ENCODE measurements at places on chromosomes 12 and 14.

- DNase-seq, result no peak
Observed at GRCh38 chr12:127496255-127496654, 770.7 kb upstream of the TMEM132C start.

- DNase-seq, result no peak
Observed at GRCh38 chr14:70473825-70474224, 21.9 kb downstream of the ADAM21 start.

DNA sequence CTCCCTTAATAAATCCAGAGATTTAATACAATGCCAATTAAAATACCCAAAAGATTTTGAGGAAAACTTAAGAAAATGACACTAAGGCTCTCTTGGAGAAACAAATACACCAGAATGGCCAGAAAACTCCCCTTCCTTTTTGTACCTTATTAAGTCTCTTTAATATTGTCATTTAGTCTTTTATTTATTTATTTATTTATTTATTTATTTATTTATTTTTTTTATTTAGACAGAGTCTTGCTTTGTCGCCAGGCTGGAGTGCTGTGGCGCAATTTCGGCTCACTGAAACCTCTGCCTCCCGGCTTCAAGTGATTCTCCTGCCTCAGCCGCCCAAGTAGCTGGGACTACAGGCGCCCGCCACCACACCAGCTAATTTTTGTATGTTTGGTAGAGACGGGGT is 210.6 kb downstream of the DACT1 start:
- DNase-seq, result no peak

DNA sequence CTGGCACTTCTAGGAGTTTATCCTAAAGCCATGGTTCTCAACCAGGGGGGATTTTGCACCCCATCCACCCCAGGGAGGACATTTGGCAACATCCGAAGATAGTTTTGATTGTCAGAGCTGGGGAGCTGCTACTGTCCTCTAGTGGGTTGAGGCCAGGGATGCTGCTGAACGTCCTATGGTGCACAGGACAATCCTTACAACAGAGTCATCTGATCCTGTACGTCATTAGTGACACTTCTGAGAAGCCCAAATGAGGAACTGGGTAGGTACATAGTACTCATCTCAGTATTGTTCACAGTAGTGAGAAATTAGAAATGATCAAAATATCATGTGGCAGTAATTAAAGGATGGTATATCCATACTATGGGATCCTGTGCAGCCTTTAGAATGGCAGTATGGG is 185.1 kb downstream of the CHST11 start:
- peak; percentile 14 for DNase-seq

DNA sequence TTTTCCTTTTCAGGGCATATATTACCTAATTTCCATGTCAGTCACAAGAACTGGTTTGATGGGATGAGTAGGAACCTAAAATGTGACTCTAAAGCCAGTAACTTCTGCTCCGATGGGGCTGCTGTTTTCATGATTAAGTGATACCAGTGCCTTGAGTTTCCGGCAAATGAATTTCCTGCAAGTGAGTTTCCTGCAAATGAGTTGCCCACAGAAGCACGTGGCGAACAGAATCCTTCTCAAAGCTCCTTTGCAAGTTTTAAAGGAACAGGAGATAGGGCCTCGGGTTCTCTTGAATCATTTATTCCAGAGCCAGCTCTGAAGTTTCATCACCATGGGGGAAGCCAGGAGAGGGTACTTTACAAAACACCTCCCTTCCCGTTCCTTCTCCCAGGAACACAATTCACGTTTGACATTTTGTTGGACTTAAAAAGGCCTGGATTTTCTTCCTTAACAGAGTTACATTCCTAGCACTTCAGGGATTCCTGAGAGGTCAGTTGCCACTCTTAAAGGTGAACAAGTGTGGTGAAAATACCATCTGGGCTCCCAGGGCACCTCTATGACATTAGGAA is 2.2 kb upstream of the PPTC7 start:
- DNase-seq, result peak; percentile 93

DNA sequence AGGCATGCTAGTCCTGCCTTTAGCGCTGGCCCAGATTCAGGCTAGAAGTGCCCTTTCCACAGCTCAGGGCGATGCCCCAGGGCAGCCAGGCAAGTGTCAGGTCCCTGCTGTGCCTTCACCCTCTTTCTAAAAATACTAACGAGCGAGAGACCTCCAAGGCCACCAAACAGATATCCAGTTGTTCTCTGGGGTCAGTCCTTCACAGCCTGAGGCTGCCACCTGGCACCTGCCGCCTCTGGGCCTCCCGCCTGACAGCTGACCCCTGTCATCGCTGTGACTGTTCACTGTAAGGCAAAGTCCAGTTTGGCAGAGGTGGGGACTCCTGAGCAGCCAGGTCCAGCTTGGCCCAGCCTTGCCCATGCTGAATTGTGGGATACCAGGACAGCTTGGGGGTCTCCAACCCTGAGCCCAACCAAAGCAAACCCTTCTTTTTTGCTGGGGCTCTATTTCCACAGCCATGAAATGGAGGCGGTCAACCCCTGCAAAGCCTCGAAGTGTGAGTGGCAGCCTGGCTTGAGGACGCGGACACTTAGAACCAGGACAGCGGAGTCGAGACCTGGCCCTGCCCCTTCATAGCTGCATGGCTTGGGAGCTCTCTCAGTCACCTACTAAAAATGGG is 79.9 kb downstream of the NINJ2 start:
- no peak for DNase-seq

- DNase-seq, result no peak
Observed at GRCh38 chr12:71558445-71558844, 105.2 kb downstream of the ZFC3H1 start.

- DNase-seq, result peak; percentile 47
Observed at GRCh38 chr12:98612696-98613334, 19.3 kb downstream of the SLC25A3 start.

GRCh38 chr12:118377884-118378470 is 1.6 kb downstream of the SUDS3 start:
- peak; percentile 68 for DNase-seq

- no peak for DNase-seq
Observed at GRCh38 chr12:67716817-67717216, 68.3 kb downstream of the DYRK2 start.

- no peak for DNase-seq
Observed at GRCh38 chr12:79424109-79424721, 266.5 kb downstream of the PAWR start.

- DNase-seq, result peak; percentile 76
Observed at GRCh38 chr12:122793685-122794106, 19.3 kb downstream of the CCDC62 start.

- DNase-seq, result no peak
Observed at GRCh38 chr12:122004633-122005071, 17.0 kb upstream of the BCL7A start.

DNA sequence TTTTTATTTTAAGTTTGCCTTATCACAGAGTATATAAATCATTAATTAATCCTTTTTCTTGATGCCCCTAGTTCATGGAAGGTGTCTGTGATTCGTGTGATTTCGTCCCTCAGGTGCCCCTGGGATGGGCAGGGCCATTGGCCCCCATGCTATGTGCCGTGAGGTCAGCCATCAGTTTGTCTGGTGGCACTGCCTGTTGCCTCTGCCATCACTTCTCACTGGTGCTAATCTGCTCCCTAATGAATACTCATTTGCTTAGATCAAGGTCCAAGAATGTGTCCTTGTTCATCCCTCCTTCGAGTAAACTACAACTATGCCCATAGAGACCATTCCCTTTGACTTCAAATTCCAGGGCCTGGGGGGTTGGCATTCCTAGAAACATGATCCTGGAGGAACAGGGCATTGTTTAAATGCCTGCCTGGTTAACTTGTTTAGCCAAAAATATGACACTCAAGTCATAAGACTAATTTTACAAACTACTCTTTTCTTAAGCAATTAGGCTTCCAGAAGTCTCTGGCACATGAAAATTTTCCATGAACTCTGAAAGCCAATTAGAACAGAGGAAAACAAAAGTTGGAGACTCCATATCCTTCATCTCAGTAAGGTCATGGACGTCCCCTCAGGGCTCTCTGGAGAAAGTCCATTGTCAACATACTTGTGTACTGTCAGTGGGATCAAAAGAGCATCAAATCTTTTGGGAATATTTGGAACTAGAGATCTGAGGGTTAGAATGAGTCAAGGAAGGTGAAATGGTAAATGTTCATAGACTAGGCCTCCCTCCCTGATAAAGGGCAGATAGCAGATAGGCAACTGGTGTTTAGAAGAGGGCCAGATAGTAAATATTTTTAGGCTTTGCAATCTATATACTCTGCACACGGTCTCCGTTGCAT is 90.9 kb upstream of the PLXNC1 start:
- no peak for DNase-seq

DNA sequence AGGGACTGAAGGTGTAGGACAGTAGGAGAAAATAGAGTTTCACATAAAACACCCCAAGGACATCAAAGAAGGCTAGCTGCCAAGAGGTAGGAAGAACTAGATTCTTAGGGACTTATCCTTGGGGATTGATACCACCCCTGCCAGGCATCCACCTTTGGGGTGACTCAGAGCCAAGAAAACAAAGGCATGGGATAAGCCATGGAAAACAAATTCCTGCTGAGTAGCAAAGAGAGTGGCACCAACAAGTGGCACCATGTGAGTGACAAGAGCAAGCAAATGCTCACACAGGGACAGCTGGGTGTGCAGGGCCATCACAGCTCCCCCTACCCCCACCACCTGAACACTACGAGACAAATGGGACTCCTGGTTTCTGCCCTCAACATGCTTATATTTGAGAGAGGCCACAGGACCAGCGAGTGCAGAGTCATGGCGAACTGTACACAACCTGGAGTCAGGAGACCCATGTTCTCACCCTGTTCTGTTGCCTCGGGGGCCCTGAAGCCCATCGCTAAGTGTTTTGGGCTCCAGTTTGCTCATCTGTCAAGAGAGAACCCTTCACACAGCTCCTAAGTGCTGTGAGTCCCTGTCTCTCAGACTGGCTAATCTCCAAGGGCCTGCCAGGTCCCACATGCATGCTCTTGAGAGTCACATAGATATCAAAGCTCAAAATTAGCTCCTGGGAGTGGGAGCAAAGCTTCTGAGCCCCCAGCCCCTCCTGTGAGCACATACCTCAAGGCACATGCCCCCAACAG is 91.9 kb downstream of the DPF3 start:
- no peak for DNase-seq

GRCh38 chr12:101945369-101946232 is 68.2 kb downstream of the DRAM1 start:
- no peak for DNase-seq

GRCh38 chr14:94823556-94824341 is 53.8 kb upstream of the GSC start:
- DNase-seq, result no peak

- no peak for DNase-seq
Observed at GRCh38 chr14:100652744-100653143, 65.5 kb upstream of the BEGAIN start.

DNA sequence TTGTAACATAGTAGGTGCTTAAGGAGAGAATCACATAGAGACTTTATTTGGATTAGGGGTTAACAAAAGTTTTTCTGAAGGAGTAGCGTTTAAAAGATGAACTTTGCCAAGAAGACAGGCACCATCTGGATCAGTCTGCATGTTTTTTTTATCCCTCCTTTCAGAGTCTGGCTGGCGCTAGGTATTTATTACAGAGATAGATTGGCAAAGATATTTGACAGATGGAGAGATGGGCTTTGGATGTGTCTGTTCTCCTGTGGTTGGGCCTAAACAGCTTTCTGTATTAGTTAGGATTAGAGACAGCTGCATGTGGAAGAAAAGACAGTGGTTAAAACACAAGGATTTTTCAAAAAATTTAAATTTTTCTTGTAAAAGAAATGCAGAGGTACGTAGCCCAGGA is 133.9 kb downstream of the C12orf75 start:
- DNase-seq, result no peak

DNA sequence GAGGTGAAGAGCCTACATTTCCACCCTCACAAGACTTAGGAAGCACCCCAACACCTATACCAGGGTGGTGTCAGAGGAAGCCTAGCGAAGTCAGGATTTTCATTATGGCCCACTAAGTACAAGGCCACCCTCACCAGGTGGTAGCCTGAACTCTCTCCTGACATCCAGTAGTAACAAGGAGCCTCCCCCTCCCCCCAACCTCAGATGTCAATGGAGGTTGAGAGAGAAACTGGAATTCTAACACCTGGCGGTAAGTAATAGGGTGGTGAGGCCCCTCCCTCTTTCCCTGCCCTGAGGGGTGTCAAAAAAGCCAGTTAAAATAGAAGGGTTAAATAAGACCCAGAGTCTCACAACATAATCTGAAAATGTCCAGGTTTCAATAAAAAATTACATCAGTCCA is 37.6 kb downstream of the SINHCAF start:
- DNase-seq, result no peak

GRCh38 chr12:49818241-49818895 is 9.8 kb downstream of the NCKAP5L start:
- no peak for DNase-seq

GRCh38 chr14:98956661-98957060 is 315.3 kb downstream of the BCL11B start:
- no peak for DNase-seq

GRCh38 chr14:36099619-36100018 is 76.9 kb downstream of the PTCSC3 start:
- no peak for DNase-seq

- no peak for DNase-seq
Observed at GRCh38 chr14:93549595-93549994, 118.9 kb downstream of the UNC79 start.

DNA sequence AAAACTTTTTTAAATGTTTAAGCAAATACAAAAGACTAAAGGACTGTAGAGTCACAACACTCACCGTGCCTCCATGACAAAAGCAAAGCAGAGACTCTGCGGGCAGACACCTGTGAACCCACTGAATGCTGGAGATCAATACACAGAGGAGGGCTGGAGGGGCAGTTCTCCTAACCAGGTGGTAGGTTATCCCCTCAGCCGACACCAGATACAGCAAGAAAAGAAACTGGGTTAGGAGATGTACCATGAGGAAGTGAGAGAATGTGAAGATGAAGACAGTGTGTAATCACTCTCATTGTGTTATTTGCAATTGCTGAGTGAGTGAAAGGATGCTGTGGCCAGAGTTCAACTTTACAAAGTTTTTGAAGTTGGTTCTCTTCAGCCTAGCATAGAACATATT is 480.3 kb downstream of the BCL11B start:
- no peak for DNase-seq

DNA sequence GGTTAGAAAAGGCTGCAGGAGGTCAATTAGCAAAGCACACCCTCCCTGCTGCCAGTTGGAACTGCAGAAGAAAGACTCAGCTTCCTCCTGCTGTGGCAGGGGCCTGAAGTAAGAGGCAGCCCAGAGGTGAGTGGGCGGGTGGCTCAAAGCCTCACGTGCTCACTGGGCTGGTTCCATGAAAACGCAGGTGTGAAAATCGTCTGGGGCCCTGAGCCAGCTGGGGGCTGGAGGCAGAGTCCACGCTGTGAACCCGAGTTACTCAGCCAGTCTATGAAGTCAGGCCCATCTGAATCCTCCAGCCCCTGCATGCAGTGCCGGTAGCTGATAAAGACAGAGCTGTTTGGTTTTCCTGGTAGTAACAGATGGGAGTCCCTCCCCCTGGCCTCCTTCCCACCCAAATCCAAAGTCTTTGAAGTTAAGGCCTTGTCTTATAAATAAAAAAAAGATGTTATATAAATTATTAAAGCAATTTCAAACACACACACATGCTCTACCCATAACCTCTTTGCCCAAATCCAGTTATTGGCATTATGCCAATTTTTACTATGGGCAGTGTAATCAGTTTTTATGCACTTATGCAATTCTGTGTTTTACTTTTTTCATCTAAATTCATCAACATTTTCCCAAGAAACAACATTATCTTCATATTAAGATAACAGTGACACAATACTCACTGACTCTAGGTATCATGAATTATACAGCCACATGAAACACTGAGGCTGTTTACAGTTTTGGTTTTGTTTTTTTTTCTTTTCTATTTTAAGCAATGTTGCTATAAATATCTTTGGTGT is 57.9 kb upstream of the PNMA1 start:
- DNase-seq, result peak; percentile 62
